AG08396 (cell line): ENCODE measurements at places on chromosomes 4 and X.

GRCh38 chr4:113447061-113447460 is 314.5 kb downstream of the CAMK2D start:
- no peak for DNase-seq

DNA sequence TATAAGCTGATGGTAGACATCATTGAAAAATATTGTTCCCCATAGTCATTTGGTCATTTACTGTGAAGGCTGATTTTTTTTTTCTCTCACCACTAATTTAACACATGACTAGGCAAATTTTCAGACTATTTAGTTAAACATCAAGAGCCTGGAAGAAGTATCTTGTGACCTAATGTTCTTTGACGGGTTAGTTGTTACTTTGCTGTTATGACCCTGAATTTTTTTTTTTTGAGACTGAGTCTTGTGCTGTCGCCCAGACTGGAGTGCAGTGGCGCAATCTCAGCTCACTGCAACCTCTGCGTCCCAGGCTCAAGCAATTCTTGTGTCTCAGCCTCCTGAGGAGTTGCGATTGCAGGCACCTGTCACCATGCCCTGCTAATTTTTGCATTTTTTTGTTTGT is 67.0 kb downstream of the HPF1 start:
- DNase-seq = no peak

GRCh38 chr4:70980196-70980595 is 13.3 kb upstream of the DCK start:
- no peak for DNase-seq

DNA sequence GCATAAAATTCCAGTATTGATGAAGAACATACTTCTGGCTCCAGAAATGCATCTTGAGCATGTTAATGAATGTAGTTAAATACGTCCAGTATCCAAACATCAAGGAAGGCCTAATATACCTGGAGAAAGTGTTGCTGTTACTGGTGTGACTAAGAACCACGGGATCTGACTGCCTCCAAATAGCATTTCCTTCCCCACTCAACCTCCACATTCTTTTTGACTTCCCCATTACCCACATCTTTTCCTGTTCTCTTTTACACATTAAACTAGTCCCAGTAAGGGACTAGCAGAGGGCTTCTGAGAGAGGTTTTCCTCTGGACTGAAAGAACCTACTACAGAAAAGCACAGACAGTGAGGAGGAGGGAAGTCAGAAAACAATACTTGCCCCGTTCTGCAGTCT is 482.8 kb upstream of the HTR2C start:
- no peak for DNase-seq

GRCh38 chr4:105283501-105283900 is 136.8 kb downstream of the TET2 start:
- DNase-seq = no peak

DNA sequence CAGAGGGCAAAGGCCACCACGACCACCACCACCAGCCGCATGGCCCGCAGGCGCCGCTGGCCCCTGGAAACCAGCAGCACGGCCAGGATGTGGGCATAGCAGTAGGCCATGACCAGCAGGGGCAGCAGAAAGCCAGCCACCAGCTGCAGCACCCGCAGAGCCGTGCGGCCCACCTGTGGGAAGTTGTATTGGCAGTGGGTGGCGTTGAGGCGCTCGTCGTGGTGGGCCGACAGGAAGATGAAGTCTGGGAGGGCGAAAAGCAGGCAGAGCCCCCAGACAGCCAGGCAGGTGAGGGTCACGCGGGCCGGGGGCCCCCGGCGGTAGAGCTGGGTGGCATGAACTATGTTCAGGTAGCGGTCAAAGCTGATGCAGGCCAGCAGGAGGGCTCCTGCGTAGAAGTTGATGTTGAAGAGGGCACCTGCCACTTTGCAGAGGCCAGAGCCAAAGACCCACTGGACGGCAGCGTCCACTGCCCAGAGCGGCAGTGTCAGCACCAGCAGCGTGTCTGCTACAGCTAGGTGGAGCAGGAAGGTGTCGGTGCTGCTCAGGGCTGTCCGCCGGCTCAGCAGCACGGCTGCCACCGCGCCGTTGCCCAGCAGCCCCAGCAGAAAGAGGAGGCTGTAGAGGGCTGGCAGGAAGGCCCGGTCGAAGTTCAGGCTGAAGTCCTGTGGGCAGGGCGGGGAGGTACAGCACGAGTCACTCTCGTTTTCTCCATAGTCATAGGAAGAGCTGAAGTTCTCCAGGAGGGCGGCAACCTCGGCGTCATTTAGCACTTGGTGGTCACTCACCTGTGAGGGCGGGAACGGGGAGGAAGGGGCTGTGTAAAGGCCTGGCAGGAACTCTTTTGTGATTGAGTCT is 1.4 kb downstream of the CXCR3 start:
- no peak for DNase-seq
